ENCODE measurements at places on chromosomes 2 and 18. TPM values are rescaled to one million over a fixed set of nuclear protein-coding genes. Genes with fewer than 3 reads are reported as not detected.

Gene CRYGD
- total RNA-seq, result not detected

Gene AGBL5
- 16.4 TPM for total RNA-seq

Gene ECEL1
- not detected for total RNA-seq

Gene RAB6D
- total RNA-seq, result under 0.01 TPM

Gene TMEM17
- total RNA-seq, result 1.4 TPM

Gene FNDC4
- 20.3 TPM for total RNA-seq

Gene MSTN
- total RNA-seq, result 0.05 TPM

Gene GKN2
- not detected for total RNA-seq

Gene POTEI
- 0.05 TPM for total RNA-seq

Gene STEAP3
- total RNA-seq, result 27.2 TPM

Gene CLEC4F
- total RNA-seq, result 0.10 TPM

Gene SLC5A7
- not detected for total RNA-seq

Gene PKDCC
- 1.3 TPM for total RNA-seq

Gene CPO
- total RNA-seq, result not detected

Gene RIT2
- total RNA-seq, result not detected

Gene BUB1
- 49.7 TPM for total RNA-seq

Gene CHRND
- total RNA-seq, result not detected

Gene SERPINB5
- not detected for total RNA-seq

Gene PMAIP1
- total RNA-seq, result 25.0 TPM

Gene PLEK
- not detected for total RNA-seq

Gene MOGAT1
- total RNA-seq, result not detected

Gene ARMC9
- 8.6 TPM for total RNA-seq

Gene ACADL
- not detected for total RNA-seq

Gene ITGB6
- not detected for total RNA-seq

Gene CIB4
- not detected for total RNA-seq

Gene SPR
- 37.6 TPM for total RNA-seq

Gene C2orf68
- 7.9 TPM for total RNA-seq

Gene BMP10
- total RNA-seq, result not detected

Gene TMEM163
- 0.44 TPM for total RNA-seq

Gene ARL5A
- total RNA-seq, result 43.9 TPM

Gene UGGT1
- total RNA-seq, result 46.8 TPM

Gene CD28
- total RNA-seq, result not detected

Gene IL36G
- not detected for total RNA-seq

Gene IWS1
- 32.7 TPM for total RNA-seq

Gene SP140L
- total RNA-seq, result 11.0 TPM

Gene SPC25
- 18.8 TPM for total RNA-seq

Gene PSMA8
- total RNA-seq, result not detected

Gene TMEM37
- total RNA-seq, result 0.33 TPM

Gene CABYR
- total RNA-seq, result 6.4 TPM

Gene CD302
- 5.2 TPM for total RNA-seq

Gene SULT1C4
- total RNA-seq, result 4.1 TPM

Gene NOSTRIN
- total RNA-seq, result 11.0 TPM

All from mammary microvascular endothelial cell (primary cell).